Cardiac septum (tissue), 1 donor: ENCODE measurements at places on chromosomes 7 and 10. TPM values are rescaled to one million over a fixed set of nuclear protein-coding genes. Genes with fewer than 3 reads are reported as not detected.
A peak's percentile ranks its signal among the peaks of the same experiment; 100 is the strongest.

- DNase-seq = no peak
Measured at GRCh38 chr10:2790396-2791188, 276.8 kb upstream of the PFKP start.

DNA sequence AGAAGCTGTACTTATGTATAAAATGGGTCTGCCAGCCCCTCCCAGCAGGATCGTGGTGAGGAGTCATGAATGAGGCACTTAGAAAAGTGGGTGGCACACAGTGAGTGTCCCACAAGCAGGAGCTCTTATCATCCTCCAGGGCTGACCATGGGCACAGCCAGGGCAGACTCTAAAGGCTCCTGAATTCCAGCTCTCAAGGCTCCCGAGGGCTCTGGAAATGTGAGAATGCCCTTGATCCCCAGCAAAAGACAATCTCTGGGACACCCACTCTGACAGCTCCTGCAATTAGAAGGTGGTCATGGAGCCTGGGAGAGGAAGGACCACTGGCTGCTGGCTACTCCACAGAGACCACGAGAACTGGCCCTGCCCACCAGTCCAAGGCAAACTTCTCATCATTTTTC, 1.6 kb downstream of the VSTM4 start:
- no peak for DNase-seq

TWIST1 gene
- total RNA-seq = 1.2 TPM

DNA sequence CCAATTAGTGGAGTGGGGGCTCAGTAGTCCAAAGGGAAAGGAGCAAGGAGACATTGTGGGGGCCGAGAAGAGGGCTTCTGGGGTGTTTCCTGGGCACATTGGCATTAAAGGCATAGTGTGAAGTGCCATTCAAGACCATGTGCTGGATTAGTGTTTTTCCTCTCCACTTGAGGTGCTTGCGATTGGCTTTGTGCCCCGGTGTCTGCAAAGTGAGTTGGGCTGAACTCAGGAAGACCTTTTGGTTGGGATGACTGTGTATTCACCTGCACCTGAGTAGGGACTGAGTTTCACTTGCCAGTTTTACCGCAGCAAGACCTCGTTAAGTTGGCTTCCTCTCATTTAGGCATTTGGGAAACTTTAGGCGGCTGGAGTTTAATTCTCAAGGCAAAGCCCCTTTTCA, 73.0 kb downstream of the TCF7L2 start:
- no peak for DNase-seq

SH3PXD2A gene
- total RNA-seq = 45.0 TPM

COL28A1 gene
- total RNA-seq = 0.51 TPM

DNA sequence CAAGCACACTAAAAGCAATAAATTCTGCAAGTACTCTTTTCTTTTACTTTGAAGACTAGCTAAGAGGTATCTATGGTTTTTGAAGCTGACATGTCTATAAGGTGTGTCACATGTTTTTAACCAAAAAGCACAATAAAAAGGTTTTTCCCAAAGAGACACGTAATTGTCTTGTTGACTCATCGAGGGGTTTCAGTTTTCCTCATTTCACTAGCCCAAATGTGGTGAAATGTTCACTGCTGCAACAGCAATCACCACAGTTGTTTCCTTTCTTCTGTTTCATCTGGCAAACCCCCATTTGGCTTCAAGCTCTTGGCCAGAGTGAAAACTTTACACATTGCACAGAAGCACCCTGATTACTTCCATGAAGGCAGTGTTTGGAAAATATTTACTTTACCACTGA, 3.8 kb upstream of the HOXA4 start:
- no peak for DNase-seq

- DNase-seq = no peak
Measured at GRCh38 chr10:87603196-87603595, 56.5 kb upstream of the PAPSS2 start.

- DNase-seq = no peak
Measured at GRCh38 chr10:112536663-112537062, 89.6 kb downstream of the VTI1A start.

GRCh38 chr7:13949939-13950338, 39.5 kb downstream of the ETV1 start:
- no peak for DNase-seq

DNA sequence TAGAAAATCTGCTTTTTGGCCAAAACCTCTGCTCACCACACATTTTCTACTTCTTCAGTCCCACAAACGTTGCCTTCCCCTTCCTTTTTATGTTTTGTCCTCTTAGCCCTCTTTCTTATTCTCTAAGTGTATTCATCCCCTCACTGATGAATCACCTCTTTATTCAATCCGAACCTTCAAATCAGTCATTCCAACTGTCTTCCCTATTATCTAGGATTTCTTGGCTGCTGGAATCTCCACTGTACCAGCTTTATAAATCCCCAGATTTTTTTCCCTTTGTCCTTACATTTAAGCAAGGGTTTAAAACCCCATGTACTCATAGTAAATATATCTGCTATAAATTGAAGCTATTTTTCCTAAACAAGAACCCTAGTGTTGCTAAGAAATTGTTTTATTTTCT, 176.9 kb downstream of the SEMA3A start:
- DNase-seq = no peak

PON3 gene
- 0.54 TPM for total RNA-seq

GRCh38 chr7:44285561-44285960, 39.8 kb downstream of the CAMK2B start:
- peak; percentile 36 for DNase-seq

GRCh38 chr10:114261076-114261475, 22.0 kb downstream of the VWA2 start:
- DNase-seq = no peak

TM9SF3 gene
- total RNA-seq = 76.1 TPM

C10orf105 gene
- not detected for total RNA-seq

- no peak for DNase-seq
Measured at GRCh38 chr7:18315241-18315640, 180.3 kb upstream of the HDAC9 start.
